ENCODE measurements at places on chromosomes 3 and 15. TPM values are rescaled to one million over a fixed set of nuclear protein-coding genes. Genes with fewer than 3 reads are reported as not detected.

The SLC22A14 gene
- 0.09 TPM for total RNA-seq

The LMAN1L gene
- total RNA-seq: not detected

The RTP1 gene
- not detected for total RNA-seq

The AGBL1 gene
- total RNA-seq: not detected

The MKRN2OS gene
- not detected for total RNA-seq

The MYLK gene
- total RNA-seq: 30.8 TPM

The SPTBN5 gene
- total RNA-seq: 10.5 TPM

The RPUSD3 gene
- 20.5 TPM for total RNA-seq

The ANKRD34C gene
- total RNA-seq: not detected

The SCN11A gene
- total RNA-seq: 0.09 TPM

The CDCP1 gene
- total RNA-seq: 5.1 TPM

The SLC28A2 gene
- not detected for total RNA-seq

The CFAP100 gene
- not detected for total RNA-seq

The SOX2 gene
- total RNA-seq: not detected

The CCR2 gene
- total RNA-seq: not detected

The GCNT3 gene
- not detected for total RNA-seq

The CTXN2 gene
- under 0.01 TPM for total RNA-seq

The P2RY1 gene
- total RNA-seq: 1.5 TPM

The SAMMSON gene
- not detected for total RNA-seq

The GRAMD1C gene
- total RNA-seq: 22.1 TPM

The PRR20G gene
- not detected for total RNA-seq

The TIMP4 gene
- 0.09 TPM for total RNA-seq

The ALAS1 gene
- total RNA-seq: 46.7 TPM

The FMN1 gene
- total RNA-seq: 0.56 TPM

The CA12 gene
- 4.0 TPM for total RNA-seq

The LRTM1 gene
- not detected for total RNA-seq

The CEP19 gene
- total RNA-seq: 2.4 TPM

The C2CD4A gene
- 1.5 TPM for total RNA-seq

Data from endothelial cell of coronary artery (primary cell).